ENCODE measurements at places on chromosomes 12 and 14.

GRCh38 chr12:74918291-74918690, 291.3 kb downstream of the KCNC2 start:
- DNase-seq, result no peak

DNA sequence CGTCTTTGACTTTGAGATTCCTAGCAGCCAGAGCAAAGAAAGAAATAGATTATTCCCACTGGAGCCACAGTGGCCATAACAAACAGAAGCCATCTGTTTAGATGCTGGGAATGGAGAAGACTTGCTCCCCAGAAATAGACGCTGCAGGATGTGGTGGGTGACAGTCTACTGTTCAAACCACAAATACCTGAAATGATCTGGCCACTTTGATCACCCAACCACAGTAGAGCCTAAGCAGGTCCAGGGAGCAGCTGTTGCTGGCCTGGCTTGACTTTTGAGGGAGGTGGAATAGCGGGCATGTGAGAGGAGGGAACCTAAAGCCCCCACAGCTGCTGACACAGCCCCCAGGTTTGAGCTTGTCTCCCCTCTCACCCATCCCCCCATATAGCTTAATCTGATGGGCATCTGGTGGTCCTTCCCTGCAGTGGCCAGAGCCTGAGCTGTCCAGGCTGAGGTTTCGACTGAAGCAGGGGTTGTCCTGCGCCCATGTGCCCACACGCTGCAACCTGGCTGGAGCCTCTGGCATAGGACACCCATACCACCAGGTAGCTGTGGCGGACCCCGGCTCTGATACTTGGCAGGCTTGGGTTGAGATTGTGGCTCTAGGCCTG, 38.7 kb downstream of the SH2B3 start:
- DNase-seq, result peak; percentile 75

DNA sequence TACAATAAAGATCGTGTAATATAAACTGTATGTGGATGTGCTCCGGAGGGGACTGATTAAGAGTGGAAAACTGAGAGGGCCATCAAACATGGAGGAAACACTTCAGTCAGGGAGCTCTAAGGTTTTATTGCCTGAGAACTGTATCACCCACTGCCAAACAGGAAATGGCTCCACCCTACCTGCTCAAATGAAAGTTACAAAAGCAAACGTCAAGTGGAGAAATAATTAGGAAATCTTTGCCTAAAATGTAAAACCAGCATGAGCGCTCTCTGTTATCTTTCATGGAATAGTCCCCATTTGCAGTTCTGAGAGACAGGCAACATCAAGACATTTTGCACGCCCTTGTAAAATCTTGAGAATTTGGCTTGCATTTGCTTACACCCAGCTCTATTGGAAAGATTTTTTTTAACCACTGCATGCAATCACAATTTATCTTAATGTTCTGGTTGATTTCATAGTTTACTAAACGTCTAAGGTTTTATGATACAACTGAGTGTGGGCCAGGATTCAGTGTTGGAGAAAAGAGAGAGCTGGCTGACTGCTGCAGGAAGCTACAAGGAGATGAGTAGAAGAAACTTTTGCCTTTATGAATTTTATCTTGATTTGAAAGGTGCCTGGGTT, 344.0 kb upstream of the PRICKLE1 start:
- no peak for DNase-seq

DNA sequence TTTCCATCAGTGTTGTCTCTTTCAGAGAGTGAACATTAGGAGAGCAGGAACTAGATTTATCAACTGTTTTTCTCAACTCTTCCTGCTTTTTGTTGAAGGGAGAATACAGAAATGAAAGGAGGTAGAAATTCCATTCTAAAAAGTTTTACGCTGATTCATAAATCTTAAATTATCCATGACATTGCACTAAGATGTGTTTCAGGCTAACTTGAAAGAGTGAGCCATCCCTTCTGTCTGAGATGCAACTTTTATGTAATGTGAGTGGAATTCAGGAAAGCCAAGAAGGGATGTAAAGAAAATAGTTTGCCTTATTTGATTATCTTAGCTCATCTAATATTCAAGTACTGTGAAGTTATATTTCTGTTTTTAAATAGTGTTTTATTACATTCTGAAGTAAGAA, 349.5 kb upstream of the RGS6 start:
- no peak for DNase-seq

DNA sequence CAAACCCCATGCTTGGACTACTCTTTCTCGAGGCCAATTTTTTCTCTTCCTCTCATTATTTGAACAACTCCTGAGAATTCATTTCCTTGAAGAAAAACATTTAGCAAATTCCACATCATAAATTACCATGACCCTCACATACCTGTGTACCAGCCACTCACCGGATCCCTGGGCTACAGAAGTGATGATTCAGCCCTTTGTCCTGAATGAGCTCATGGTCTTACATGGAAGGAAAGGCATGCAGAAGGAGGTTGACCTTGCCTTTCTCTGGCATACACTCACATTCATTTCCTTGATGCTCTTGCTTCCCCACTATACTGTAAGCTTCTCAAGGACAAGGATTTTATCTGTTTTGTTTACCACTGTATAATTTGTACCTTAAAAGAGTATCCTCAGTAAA, 191.5 kb downstream of the SLC5A8 start:
- DNase-seq, result no peak

- no peak for DNase-seq
Observed at GRCh38 chr14:32702562-32702961, 236.1 kb upstream of the NPAS3 start.

GRCh38 chr12:47433876-47434275, 272.0 kb downstream of the RPAP3 start:
- no peak for DNase-seq

- DNase-seq, result no peak
Observed at GRCh38 chr12:104054681-104055346, 4.8 kb upstream of the GLT8D2 start.

DNA sequence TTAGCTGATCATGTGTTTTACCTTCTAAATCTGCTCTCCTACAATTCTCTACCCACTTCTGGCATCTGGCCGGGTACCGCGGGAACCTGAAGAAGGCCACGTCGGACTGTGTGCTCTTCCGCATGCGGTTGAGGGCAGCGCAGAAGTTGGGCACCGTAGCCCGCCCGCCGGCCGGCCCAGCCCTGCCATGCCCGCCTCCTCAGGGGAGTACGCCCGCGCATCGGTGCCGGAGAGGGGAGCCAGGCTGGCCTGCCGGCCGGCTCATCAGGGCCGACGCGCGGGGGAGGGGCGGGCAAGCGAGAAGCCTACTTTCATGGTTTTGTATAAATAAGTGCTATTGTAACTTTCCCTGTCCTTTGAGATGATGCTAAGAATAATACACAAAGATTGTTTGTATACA, 19.9 kb upstream of the ADAMTS20 start:
- no peak for DNase-seq

DNA sequence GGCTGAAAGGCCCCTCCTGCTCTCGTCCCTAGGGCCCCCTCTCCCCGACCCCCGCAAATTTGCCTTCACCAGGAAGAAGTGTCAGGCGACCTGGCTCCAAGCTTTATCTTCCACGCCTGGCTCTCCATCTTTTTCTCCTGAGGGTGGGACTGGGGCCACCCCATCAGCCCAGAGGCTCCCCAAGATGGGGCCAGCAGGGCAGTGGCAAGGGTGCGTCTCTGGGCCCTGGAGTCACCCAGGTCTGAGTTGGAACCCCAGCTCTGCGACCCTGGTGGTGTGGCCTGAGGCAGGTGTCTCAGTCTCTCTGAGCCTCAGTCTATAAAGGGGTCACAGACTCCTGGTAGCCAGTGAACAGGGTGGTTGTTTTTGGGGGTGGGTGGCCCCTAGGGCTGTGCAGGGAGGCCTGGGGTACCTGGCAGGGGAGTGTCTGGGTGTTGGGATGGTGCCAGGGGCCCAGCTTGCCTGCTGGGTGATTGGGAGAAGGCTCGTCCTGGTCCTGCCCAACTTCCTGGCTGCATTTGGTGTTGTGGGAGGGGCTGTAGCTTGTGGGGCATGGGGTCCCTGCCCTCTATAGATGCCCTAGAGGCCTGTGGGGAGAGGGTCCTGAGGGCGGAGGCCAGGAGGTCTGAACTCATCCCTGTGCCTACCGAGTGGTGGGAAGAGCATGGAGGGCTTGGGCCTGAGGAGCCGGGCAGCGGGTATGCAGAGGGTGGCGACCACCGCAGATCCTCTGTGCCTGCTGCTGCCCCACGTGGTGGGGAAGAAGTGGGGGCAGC, 7.6 kb downstream of the KIF26A start:
- no peak for DNase-seq

DNA sequence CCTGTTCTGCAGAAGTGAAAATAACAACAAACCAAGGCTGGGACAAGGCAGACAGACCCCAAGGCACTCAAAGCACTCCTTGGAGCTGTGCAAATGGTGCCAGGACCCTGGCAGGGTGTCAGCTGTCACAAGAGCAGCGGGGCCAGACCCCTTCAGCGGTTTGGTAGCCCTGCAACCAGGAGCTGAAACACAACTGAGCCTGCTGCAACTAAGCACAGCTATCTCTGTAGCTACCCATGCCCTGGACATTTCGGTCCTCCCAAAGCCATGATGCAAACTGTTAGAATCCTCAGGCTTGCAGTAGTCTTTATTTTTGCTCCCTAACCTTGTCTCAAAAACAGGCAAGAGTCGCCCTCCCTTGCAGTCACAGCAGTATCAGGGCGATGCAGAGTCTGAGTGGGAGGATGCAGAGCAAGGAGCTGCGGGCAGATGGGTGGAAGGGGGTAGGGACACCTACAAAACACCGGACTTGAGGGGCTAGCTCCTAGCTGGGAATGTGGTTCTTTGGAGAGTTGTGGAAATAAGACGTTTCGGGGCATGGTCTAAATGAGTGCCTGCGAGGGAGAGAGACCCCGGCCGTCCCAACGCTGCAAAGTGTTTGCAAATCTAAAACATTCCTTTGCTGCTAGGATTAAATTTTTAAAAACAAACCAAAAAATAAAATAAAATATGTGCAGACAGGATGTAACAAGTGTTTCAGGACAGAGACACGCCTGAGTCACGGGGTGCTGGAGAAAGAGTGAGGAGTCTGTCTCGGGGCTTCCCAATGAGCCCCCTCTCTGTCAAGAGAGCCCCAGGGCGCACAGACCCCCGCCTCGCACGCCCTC, 1.0 kb downstream of the NUAK1 start:
- no peak for DNase-seq

GRCh38 chr12:53508534-53509170, 1.4 kb upstream of the NPFF start:
- peak; percentile 89 for DNase-seq

GRCh38 chr12:103589517-103589916, 2.4 kb downstream of the STAB2 start:
- no peak for DNase-seq

DNA sequence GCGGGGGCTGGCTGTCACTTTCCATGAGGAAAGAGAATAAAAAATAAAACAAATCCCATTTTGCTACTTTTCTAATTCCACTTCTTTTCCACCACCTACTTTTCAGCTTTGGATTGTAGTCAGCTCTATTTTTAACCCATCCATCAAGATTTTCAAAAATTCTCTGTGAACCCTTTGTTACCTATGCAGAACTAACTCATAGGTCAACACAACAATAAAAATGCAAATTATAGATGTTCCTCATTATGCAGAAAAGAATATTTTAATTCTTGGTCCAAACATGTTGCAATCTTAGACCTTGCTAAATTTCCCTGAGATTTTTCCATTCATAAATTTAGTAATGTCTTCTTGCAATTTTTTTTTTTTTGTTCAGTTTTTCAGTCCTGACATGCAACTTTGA, 454.5 kb downstream of the ADAMTS20 start:
- no peak for DNase-seq

- DNase-seq, result no peak
Observed at GRCh38 chr14:68140806-68141205, 321.2 kb downstream of the RAD51B start.

GRCh38 chr12:41277946-41278267, 89.8 kb downstream of the PDZRN4 start:
- no peak for DNase-seq

- DNase-seq, result peak; percentile 90
Observed at GRCh38 chr14:70907176-70907995, at the start of gene PCNX1. TSS of gene PCNX1 (plus strand) at chr14:70907459. CDS start at chr14:70907851, 392 bp downstream.

DNA sequence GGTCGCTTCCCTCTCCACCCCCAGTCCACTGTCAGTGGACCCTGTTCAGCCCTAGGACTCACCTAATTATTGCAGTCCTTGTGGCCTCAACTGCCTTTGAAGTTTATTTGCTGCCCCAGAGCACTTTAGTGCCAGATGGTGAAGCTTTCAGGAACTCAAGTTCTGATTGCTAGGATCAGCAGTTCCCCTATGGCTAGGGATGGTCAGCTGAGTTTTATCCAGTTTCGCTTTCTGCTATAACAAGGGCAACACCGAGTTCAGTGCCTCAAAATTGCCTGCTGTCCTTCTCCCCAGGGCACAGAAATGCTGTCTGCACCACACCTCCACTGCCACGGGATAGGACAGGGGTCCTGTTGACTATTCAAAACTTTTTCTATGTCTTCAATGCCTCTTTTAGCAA, 295.0 kb downstream of the GPHN start:
- DNase-seq, result no peak

GRCh38 chr12:38919191-38919590, 13.8 kb upstream of the CPNE8 start:
- no peak for DNase-seq

DNA sequence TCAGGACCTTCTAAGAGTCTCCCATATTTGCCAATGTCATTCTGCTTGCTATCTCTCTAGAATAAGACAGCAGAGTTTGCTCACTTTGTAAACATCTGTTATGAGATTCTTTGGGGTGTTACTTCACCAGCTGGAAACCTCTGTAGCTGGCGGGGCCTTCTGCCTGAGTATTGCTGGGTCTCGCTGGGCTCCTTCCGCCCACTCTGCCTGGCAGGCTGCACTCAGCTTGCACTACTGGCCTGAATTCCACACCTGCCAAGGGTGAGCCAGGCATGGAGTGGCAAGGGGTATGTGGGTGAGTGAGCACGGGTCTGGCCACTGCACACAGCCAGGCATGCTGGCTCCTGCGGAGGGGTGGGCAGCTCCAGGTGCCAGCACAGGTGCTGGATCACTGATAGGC, 267.3 kb upstream of the PDE3A start:
- DNase-seq, result no peak

DNA sequence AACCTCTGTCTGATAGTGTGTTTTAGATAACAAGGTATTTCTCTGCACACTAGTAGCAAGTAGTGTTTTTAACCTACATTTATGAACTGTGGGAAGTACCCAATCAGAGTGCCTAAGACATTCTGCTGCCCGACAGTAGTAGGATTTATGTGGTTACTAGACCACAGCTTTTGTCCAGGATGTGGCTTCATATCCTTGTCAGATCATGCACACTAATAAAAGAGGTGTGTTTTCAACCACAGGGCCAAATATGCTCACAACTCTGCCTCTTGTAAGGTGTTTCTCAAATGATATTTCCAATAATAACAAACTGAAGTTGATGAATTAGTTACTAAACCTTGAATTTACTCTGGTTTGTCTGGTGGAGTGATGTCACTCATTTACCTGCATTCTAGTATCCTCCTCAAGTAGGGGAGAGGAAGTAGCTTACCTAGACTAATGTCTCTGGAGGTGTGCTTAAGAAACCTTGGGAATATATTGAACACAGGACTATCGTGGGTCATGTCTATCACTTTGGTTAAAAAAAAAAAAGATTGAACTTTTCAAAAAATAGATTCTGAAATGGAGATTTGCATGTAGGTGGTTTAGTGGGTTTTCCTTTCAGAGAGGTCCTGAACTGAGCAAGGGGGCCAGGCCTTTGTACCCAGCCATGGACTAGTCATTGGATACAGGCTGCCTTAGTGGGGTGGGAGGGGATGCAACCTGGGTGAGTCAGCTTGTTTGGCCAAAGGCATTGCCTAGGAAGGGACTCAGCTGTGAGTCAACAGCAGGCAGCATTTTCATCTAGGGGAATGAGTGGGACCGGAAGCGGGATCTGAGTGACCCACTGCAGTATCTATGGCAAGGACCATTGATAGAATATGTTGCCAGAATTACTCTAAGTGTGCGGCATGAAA, 14.1 kb downstream of the FBXW8 start:
- peak; percentile 93 for DNase-seq
